Peyer's patch (tissue), 4 donors: ENCODE measurements at places on chromosomes 3 and 15. TPM values are rescaled to one million over a fixed set of nuclear protein-coding genes. Genes with fewer than 3 reads are reported as not detected.

- no peak overlapping the region for H3K27ac ChIP-seq
- no peaks in the 10 kb centered on the region for H3K36me3 ChIP-seq
- DNase-seq: no peak
- no peak overlapping the region for H3K4me3 ChIP-seq
Measured at GRCh38 chr3:135916310-135916709, 49.2 kb upstream of the PPP2R3A start.

GRCh38 chr3:148077318-148077923 is 620.3 kb upstream of the AGTR1 start:
- no peaks in the 10 kb centered on the region for H3K27me3 ChIP-seq
- H3K4me3 ChIP-seq: no peak overlapping the region
- no peaks in the 10 kb centered on the region for H3K36me3 ChIP-seq
- H3K4me1 ChIP-seq: no peaks in the 10 kb centered on the region
- H3K27ac ChIP-seq: no peak overlapping the region

GRCh38 chr3:99212969-99213368 is 311.5 kb upstream of the DCBLD2 start:
- DNase-seq: no peak
- no peaks in the 10 kb centered on the region for H3K36me3 ChIP-seq
- no peaks in the 10 kb centered on the region for H3K4me1 ChIP-seq
- H3K27ac ChIP-seq: no peak overlapping the region
- no peak overlapping the region for H3K4me3 ChIP-seq

GRCh38 chr3:115141033-115141757 is 5.9 kb downstream of the ZBTB20 start:
- H3K27me3 ChIP-seq: no peaks in the 10 kb centered on the region
- no peak for DNase-seq
- H3K27ac ChIP-seq: no peak overlapping the region
- no peaks in the 10 kb centered on the region for H3K36me3 ChIP-seq
- H3K4me1 ChIP-seq: no peaks in the 10 kb centered on the region

- no peaks in the 10 kb centered on the region for H3K4me1 ChIP-seq
- H3K4me3 ChIP-seq: no peak overlapping the region
- peak; percentile 32 for DNase-seq
- H3K36me3 ChIP-seq: no peaks in the 10 kb centered on the region
Measured at GRCh38 chr15:77901251-77901881, 176.1 kb downstream of the TBC1D2B start.

DNA sequence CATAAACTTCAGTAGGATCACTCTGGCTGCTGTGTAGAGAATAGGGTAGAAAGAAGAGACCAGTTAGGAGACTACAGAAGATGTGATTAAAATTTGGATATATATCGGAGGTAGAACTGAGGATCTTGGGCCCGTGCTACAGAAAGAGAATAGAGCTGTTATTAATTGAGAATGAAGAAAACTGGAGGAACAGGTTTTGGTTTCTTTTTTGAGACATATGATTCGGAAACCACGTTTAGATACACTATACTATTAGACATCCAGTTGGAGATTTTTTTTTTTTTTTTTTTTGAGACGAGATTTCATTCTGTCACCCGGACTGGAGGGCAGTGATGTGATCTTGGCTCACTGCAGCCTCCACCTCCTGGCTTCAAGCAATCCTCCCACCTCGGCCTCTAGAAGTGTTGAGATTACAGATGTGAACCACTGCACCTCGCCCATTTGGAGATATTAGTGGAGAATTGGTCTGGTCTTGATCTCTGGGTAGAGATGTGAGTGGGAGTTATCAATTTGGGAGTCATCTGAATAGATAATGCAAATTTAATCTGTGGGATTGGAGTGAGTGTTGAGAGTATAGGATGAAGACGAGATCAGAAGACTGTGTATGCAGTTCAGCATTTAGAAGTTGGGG is 50.9 kb downstream of the TCF12 start:
- no peaks in the 10 kb centered on the region for H3K27me3 ChIP-seq
- no peak overlapping the region for H3K27ac ChIP-seq
- no peak for DNase-seq
- no peak overlapping the region for H3K4me3 ChIP-seq
- peaks cover 4% of the 10 kb centered on the region for H3K4me1 ChIP-seq
- H3K36me3 ChIP-seq: no peaks in the 10 kb centered on the region

GRCh38 chr3:181999314-181999713 is 287.6 kb downstream of the SOX2 start:
- H3K4me3 ChIP-seq: no peak overlapping the region
- H3K27ac ChIP-seq: no peak overlapping the region
- no peaks in the 10 kb centered on the region for H3K4me1 ChIP-seq

DNA sequence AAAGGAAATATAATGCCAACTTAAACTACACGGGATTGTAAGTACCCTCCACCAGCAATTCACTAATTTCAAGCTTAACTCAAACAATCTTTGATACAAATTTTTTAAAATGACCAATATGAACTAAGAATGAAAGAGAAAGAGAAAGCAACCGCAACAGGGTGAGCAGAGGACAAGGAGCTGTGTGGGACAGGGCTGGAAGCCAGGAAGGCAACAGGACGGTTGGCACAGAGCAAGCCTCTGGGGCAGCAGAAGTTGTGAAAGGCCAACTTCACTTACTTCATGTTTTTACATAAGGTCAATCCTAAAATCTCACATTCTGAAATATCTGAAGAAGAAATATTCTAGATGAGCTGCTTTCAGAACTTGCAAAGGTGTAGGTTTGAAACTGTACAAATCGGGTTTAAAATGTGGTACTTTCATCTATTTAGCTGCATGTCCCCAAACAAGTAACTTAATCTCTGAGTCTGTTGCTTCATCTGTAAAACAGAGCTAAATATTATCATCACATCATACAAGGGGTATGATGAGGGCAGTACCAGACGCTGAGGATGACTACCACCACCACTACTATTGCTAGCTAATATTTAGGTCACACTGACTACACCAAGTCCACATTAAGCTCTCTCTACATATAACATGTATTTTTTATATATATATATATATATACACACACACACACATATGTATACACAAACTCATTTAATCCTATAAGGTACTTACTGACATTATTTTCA is 101.7 kb downstream of the IGSF11 start:
- no peak overlapping the region for H3K27ac ChIP-seq
- H3K4me1 ChIP-seq: no peaks in the 10 kb centered on the region
- no peaks in the 10 kb centered on the region for H3K36me3 ChIP-seq

- H3K36me3 ChIP-seq: no peaks in the 10 kb centered on the region
- no peak overlapping the region for H3K4me3 ChIP-seq
- H3K27ac ChIP-seq: no peak overlapping the region
- H3K27me3 ChIP-seq: no peaks in the 10 kb centered on the region
Measured at GRCh38 chr3:95752199-95752598, 1062.2 kb upstream of the EPHA6 start.

- H3K4me3 ChIP-seq: no peak overlapping the region
- H3K4me1 ChIP-seq: peaks cover 4% of the 10 kb centered on the region
- H3K27ac ChIP-seq: no peak overlapping the region
- DNase-seq: no peak
- H3K36me3 ChIP-seq: no peaks in the 10 kb centered on the region
Measured at GRCh38 chr15:74200871-74201419, 1.6 kb downstream of the STRA6 start.

The TMC3 gene
- total RNA-seq: not detected

The GOLGA8J gene
- total RNA-seq: not detected
